ENCODE measurements at places on chromosomes 12 and 14.

- DNase-seq = no peak
These were observed 38.7 kb upstream of the TMEM179 start for GRCh38 chr14:104643306-104643705.

DNA sequence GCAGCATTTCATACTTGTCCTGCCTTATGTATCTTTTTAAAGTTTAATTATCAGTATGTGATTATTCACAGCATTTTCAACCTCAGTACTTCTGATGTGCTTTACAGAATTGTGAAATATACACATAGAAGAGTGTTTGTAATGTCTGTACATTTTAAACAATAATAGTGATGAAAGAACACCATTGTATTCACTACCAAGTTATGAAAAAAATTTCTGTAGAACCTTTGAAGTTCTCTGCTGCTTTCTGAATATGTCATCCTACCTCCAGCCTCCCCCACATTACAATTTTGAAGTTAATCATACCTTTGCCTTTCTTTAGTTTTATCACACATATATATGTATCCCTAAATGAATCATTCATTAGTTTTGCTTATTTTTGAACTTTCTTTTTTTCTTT lies 24.8 kb downstream of the FRMD6 start:
- DNase-seq = no peak

- no peak for DNase-seq
These were observed 596.7 kb upstream of the ATP2B1 start for GRCh38 chr12:90305379-90305778.

DNA sequence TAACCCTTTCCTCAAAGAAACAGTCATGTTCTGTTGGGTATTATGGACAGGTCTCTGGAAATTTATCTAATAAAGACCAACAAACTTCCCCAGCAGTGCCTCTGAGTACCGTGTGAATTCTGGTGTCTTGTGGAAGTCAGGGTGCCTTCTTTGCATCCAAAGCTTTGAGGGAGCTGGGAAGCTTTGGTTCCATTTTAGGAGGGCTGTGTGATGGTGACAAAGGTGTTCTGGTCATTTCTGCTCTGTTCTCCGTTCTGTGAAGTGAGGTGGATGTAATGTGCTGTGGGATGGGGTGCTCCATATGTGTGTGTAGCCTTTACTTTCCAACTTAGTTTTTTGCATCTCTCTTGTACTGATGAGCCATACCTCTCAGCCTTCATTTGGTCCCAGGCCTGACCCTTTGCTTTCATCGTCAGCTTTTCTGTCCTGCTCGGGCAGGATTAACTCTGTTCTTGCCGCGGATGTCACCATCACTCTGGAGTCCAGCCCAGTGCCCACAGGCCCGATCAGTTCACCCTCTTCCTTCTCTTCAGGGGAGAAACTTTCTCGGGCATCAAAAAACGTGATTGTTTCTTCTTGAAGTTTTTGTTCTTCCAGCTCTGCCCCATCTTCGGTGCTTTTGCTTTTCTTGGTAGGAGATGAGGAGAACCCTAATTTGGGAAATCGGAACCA lies 13.2 kb downstream of the PLD4 start:
- no peak for DNase-seq

DNA sequence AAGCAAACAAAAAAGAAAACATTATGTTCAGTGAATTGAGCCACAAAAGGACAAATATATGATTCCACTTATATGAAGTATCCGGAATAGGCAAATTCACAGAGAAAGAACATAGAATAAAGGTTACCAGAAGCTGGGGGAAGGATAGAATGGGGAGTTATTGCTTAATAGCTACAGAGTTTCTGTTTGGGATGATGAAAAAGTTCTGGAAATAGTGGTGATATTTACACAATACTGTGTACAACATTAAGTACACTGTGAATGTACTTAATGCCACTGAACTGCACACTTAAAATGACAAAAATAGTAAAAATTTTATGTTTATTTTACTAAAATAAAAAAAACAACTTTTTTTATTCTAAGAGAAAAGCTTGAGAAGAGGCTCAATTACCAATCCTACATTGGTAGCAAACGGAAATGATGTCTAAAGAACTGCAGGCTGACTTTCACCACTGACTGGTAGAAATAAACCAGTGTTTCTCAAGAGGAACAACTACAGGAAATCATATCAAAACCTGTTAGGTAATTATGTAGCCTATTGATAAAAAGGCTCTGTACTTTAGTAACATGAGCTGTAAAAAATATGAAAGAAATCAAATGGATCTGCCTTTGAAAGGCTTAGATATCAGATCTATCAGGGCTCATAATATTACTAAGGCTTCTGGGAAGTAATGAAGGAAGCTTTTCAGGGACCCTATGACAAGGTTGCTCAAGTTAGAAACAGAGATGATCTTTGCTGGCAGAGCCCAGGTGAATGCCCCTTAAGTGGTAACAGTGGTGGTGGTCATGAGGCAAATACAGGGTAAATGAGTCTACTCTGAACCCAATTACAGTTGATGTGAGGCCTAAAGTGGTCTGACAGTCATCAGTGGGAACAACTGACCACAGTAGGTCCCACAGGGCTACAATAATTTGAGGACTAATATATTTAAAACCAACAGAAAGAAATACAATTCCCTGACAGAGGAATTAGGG lies 41.3 kb downstream of the BAZ1A start:
- no peak for DNase-seq

DNA sequence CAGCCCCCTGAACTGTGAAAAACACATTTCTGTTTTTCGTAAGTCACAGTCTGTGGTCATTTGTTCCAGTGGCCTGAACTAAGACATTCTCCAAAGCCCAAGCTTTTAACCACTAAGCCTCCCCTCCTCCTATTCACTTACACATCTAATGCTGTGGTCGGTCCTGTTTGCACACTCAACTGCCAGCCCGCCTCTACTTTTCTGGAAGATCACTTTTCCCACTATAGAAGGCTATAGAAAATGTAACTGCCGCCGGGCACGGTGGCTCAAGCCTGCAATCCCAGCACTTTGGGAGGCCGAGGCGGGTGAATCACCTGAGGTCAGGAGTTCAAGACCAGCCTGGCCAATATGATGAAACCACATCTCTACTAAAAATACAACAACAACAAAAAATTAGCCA lies 524.7 kb upstream of the TMEM132C start:
- no peak for DNase-seq

- DNase-seq = no peak
These were observed 2.5 kb upstream of the LRRK2 start for GRCh38 chr12:40222247-40222646.

- DNase-seq = no peak
These were observed 809 bp downstream of the AP1G2 start for GRCh38 chr14:23566778-23567185.

DNA sequence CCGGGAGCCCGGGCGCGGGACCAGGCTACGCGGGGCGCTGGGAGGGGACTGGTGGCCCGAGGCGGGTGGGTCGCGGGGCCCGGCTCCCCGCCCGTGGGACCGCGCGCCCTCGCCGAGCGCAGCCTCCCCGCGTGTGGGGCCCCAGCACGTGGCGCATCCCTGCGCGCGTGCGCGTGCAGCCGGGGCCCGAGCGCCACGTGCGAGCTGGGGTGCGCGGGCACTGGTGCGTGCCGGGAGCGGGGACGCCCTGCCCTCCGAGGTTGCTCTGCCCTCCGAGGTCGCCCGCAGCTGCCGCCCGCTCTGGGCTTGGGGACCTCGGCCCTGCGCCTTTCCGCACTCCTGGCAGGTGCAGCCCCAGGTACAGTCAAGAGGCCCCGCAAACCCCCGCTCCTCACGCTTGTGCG lies 365 bp upstream of the CCDC88C start:
- DNase-seq = peak; percentile 82

DNA sequence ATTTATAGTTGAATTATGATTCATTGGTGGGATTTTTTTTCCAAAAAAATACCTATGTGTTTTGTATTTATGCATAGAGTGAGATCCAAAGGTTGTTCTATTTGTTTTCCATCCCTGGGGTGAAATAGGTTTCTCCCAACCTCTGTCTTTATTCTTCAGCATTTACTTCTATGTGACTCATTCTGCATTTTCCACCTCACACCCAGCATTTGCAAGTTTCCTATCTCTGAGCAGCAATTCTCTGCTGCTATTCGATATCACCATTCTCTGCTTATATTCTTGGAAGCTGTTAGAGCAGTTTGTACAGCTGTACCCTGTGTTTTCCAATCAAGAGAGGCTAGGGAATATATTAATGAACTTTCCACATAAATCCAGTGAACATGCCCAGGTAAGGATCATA lies 538.9 kb downstream of the SNAPC1 start:
- DNase-seq = no peak

- DNase-seq = peak; percentile 67
These were observed 620 bp downstream of the YBX3 start for GRCh38 chr12:10722502-10722904.

GRCh38 chr12:92568691-92569090 lies 134.1 kb upstream of the PLEKHG7 start:
- DNase-seq = no peak

DNA sequence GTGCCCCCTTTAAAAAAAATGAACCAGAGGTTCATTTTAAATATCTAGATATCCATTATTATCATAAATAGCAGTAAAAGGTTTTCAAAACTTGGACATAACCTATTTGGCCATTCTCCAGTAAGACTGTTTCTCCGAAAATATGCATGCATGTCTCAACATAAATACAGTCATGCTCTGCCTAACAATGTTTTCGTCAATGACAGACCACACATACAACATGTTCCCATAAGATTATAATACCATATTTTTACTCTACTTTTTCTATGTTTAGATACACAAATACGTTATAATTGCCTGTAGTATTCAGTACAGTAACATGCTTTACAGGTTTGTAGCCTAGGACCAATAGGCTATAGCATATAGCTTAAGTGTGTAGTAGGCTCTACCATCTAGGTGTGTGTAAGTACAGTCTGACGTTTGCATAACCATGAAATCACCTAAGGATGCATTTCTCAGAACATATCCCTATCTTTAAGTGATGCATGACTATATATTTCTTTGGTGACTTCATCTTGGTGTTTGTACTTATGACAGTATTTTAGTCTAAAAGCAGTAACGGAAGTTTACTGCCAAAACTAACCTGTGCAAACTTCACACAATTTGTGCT lies 3.2 kb downstream of the TMEM19 start:
- DNase-seq = no peak

- no peak for DNase-seq
These were observed 364.9 kb downstream of the GALC start for GRCh38 chr14:87628129-87628528.

DNA sequence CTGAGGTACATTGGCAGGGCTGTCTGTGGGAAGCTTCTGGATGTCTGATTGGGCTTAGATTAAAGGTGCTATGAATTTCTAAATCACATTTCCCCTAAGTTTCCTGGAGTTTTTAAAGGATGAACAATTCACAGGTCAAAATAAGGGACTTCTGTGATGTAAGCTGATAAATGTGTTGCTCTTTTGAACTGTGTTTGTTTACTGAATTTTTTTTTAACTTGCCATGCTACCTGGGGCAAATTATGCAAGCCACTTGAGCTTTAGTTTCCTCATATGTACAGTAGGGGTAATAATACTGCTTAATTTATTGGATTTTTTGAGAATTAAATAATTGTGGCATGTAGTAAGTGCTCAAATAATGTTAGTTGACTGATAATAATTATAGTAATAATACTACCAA lies 52.8 kb upstream of the CCDC91 start:
- no peak for DNase-seq

GRCh38 chr12:10406725-10407124 lies 2.8 kb downstream of the KLRC4 start:
- no peak for DNase-seq

DNA sequence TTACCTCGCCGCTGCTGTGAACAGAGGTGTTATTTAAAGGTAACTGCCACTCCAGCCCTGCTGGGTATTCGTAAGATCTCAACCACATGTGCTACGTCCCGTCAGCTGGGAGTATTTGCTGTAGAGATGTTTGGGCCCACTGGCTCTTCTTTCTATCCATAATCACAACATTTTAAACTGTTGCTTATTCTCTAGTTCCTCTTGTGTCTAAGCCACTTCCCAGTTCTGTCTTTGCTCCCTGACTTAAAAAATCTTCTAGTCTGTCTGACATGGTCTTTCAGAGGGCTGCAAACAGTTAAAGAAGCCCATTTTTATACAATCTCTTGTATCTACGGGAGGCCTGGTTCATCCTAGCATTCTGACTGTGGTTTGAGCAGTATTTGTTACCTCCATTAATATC lies 33.2 kb upstream of the HELB start:
- DNase-seq = no peak

- DNase-seq = no peak
These were observed 597.1 kb downstream of the RPL10L start for GRCh38 chr14:46054526-46054925.

GRCh38 chr12:3205742-3206519 lies 128.8 kb downstream of the TSPAN9 start:
- DNase-seq = no peak

- no peak for DNase-seq
These were observed 39.2 kb upstream of the PLXNC1 start for GRCh38 chr12:94109160-94109559.

All from H1 (cell line).